Activated CD8-positive, alpha-beta T cell treated with anti-CD3 and anti-CD28 coated beads, Interleukin-2, amount 10 ng/mL, durations not matched to agents 7 days and 5 days (primary cell): ENCODE measurements at places on chromosomes 16 and 17. TPM values are rescaled to one million over a fixed set of nuclear protein-coding genes. Genes with fewer than 3 reads are reported as not detected.

The MT1M gene
- not detected for total RNA-seq

DNA sequence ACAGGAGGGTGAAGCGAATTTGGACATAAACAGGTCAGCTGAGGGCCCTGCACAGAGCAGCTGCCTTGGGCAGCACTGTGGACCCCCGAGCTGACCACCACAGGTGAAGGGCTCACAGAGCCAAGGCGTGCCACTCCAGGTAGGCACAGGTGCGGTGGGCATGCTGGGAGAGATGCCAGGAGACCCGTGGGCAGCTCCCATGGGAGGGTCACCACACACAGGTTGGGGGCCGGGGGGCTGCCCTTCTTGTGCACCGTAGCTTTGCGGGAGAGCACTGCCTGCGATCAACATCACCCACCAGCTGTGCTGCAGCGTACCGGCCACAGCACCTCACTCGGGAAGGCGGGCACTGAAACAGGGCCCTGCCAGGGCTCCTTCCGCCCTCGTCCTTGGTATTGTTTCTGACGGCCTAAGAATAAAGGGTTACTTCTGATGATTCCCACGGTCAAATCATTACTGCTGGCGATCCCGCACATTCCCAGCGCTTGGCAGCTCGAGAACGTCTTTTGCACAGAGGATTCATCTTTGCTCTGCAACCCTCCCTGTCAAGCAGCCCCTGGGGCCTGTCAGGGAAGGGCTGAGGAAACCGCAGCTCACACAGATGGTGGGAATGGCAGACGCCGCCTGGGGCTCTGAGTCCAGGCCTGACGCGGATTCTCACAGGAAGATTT, 181.7 kb downstream of the BANP start:
- H3K27ac ChIP-seq: no peak overlapping the region
- no peak overlapping the region for H3K4me3 ChIP-seq
- no peaks in the 10 kb centered on the region for H3K4me1 ChIP-seq
- peaks cover 3% of the 10 kb centered on the region for H3K27me3 ChIP-seq

DNA sequence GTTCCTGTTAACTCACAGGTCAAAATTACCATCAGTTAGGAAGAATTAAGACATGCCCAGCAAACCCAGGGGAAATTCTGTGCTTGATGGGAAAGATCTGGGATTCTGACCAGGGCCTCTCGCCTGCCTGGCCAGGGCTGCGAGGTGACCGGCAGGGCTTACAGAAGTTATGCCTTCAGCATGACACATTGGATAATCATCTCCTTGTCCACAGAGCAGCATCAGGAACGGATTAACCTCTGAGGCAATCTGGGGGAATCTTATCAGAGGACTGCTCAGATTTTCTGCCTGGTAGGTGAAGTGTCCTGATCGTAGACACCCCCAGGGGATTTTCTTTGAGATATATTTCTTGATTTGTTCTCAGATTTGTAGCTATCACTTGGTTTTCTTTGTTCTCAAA, 172.5 kb downstream of the HS3ST3A1 start:
- no peaks in the 10 kb centered on the region for H3K4me1 ChIP-seq
- H3K4me3 ChIP-seq: no peak overlapping the region
- H3K27ac ChIP-seq: no peak overlapping the region
- DNase-seq: no peak

- peaks cover 26% of the 10 kb centered on the region for H3K36me3 ChIP-seq
- peaks cover 80% of the 10 kb centered on the region for H3K4me1 ChIP-seq
- H3K27ac ChIP-seq: peak overlapping the region; percentile 97
Measured at GRCh38 chr17:66406701-66407644, 104.6 kb downstream of the PRKCA start.
